ENCODE measurements at places on chromosomes 7 and 10.
A peak's percentile ranks its signal among the peaks of the same experiment; 100 is the strongest.

- no peak for DNase-seq
These were observed 141.6 kb downstream of the TSPAN12 start for GRCh38 chr7:120716307-120716706.

GRCh38 chr7:136353287-136353686 lies 376.1 kb upstream of the MTPN start:
- no peak for DNase-seq

DNA sequence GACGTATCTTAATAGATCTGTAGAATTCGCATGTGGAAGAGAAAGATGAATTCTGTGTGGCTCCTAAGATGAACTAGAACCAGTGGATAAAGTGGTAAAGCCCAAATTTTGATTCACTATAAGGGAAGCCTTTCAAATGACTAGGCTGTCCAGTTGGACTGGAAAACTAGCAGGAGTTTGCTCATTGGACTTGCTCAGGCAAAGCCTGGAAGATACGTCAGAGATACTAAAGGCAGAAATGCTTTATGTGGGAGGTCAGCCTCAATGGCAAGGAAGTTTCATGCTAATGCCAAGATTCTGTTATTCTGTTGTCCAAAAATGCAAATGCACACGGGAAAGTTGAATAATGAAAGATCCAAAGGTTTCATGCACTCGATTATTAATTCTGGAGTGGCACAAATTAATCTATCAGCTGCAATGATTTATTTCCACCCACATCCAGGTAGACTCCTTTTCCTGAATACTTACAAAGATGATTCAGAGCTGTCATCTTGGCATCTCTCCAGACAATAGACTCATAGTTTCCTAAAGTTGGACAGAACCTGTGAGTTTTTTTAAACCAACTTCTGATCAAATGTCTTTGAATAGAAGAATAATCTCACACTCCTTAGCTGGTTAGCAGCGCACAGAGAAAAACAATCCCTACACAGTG lies 20.5 kb upstream of the PPP1R3C start:
- no peak for DNase-seq

DNA sequence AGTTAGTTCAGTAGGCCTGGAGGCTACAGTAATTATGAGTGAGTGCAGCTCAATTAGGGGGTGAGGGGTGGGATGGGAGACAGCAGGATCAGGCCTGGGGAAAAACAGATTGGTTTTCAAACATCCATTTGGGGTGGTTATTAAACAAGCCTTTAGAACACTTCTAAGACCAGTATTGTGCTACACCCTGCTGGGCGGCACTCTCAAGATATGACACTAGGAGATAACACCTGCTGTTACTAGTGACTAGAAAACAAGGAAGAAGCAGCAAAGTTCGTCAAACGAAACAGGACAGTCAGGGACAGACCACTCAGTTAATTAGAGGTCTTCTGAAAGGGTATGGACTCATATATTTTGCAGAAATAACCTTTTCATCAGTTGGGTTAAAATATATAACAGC lies 353.6 kb downstream of the PTEN start:
- DNase-seq, result no peak

GRCh38 chr10:119025336-119025735 lies 4.2 kb upstream of the NANOS1 start:
- DNase-seq, result no peak

GRCh38 chr10:120963594-120964220 lies 112.5 kb downstream of the WDR11 start:
- DNase-seq, result no peak

- no peak for DNase-seq
These were observed 10.1 kb upstream of the ADAP1 start for GRCh38 chr7:964401-965231.

GRCh38 chr10:11602919-11603523 lies 8.4 kb downstream of the USP6NL start:
- DNase-seq, result no peak

- DNase-seq, result no peak
These were observed 91.4 kb upstream of the NEBL start for GRCh38 chr10:20988357-20988983.

GRCh38 chr10:32149252-32149955 lies 93.2 kb upstream of the KIF5B start:
- no peak for DNase-seq

DNA sequence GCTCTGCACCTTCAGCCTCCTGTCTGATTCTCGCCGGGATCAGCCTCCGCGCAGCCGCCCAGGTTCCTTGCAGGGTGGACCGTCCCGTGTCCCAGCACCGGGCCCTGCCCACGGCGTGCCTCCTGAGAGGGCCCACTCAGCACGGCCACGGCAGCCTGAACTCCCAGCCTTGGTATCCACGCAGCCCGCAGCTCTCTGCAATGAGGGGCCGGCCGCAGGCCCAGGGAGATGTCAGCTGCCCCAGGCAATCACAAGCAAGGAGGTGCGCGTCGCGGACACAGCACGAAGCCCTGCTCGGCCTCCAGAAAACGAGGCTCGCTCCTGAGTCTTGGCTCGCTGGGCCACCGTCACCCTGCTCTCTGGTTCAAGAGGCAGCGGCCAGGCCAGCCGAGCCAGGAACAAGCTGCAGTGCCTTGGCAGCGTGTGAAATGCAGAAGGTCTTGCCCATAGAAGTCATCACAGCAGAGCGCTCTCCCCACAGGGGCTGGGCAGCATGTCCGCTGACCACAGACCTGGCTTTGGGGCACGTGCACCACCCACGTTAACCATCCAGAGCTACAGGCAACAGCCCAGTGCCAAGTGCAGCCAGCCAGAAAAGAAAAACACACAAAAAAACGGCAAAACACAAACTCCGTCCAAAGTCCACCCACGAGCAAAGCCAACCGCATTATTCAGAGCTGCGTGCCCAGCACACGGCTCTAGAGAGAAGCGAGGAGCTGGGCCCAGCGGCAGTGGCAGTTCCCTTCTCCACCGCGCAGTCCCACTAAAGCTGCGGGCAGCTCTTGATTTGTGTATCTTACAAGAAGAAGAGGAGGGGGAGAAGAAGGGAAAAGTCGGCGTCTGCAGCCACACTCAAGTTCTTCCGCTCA lies 13.9 kb downstream of the GPER1 start:
- no peak for DNase-seq

DNA sequence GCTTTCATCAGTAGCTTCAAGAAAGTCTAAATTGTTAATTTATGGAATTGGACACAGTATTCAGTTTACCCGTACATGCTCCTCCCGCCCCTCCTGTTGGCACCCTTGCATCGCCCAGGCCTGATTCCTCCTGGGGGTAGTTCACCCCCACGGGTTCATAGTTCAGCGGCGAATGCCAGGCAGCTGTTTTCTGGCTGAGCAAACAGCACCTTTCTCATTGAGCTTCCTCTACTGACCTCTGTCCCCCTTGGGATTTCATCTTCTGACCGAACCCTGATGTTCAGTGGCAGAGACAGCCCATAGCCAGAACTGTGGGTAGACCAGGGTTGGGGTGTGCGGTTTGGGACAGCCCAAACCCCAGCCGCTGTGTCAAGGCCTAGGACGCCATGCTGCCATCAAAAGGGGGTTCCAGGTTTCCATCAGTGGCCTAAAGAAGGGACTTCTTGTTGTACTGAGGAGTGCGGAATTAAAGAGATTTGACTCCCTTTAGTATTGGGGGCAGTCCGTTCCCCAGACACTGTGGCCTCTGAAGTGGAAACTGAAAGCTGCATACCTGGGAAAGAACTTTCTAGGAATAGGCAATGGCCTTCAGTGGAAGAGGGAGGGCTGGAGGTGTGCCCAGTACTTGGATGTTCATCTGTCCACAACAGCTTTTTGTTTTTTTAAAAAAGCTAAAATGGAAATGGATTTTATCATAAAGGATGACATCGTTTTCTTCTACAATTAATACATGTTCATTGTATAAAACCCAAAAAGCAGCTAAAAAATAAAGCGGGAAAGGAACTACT lies 19.0 kb downstream of the MDH2 start:
- DNase-seq, result no peak

- no peak for DNase-seq
These were observed 42.4 kb upstream of the AGBL3 start for GRCh38 chr7:134943785-134944400.

DNA sequence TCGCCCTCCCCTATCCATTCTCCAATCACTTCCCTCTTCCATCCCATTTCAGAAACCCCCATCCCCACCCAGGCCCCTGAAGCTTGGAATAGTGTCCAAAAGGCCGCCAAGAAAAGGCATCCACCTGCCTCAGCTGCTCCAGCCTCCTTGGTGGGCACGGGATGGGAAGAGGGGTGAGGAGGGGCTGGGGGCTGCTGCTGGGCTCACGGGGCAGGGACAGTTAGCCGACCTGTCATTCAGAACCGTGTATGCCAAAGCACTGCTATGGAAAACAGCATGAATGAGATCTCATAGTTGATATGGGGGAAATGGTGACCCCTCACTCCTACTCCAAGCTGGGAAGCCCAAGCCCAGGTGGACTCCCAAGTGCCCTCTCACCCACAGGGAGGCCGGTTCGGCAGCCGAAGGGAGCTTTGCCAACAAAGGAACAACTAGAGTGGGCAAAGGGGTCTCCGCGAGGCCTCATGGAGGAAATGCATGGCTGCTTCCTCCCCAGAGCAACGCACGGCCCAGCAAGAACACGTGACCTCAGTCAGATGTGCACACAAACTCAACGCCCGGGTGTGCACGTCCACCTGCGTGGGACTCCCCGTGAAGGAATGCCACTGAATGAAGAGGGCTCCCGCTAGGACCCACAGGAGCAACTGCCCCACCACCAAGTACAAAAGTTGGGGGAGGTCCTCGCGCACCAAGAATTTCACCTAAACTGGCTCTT lies 52.5 kb downstream of the EBF3 start:
- no peak for DNase-seq

- DNase-seq, result no peak
These were observed 53.1 kb upstream of the NKX6-2 start for GRCh38 chr10:132839061-132839460.

GRCh38 chr10:44703241-44704155 lies 207.6 kb upstream of the TMEM72 start:
- DNase-seq, result no peak

GRCh38 chr7:151518105-151518946 lies 1.4 kb downstream of the RHEB start:
- DNase-seq, result peak; percentile 23

DNA sequence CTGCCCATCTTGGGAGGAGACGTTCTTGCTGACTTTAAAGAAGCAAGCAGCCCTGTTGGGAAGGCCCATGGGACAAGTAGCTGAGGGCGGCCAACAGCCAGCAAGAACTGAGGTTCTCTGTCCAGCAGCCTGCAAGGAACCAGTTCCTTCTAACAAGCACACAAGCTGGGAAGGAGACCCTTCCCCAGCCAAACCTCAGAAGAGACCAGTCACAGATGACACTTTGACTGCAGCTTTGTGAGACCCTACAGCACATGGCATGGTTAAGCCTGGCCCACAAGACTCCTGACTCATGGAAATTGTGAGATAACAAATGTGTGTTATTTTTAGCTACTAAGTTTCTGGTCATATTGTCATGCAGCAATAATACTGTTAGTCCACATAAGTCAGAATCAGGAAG lies 99.9 kb downstream of the PRLHR start:
- DNase-seq, result no peak

- no peak for DNase-seq
These were observed 235.2 kb upstream of the ZWINT start for GRCh38 chr10:56596257-56596656.

- DNase-seq, result no peak
These were observed 2.8 kb upstream of the ABI1 start for GRCh38 chr10:26863351-26864076.

DNA sequence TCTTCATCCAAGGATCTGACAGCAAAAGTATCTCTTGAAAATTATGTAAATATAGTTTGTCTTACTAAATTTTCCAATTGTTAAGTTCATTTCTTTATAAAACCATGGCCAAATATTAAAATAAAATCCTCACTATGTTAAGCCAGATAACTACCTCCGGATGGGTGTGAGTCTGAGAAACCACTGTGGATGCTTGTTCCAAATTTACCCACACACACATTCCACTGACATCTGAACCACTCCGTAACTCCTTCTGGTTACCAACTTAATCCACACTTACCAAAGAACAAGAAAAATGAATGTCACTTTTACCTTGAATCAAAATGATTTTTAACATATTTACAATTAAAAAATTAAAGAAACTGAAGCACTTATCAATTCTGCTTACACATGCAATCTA lies 19.7 kb downstream of the CYTH3 start:
- DNase-seq, result no peak

- DNase-seq, result no peak
These were observed 124.5 kb downstream of the SLC16A9 start for GRCh38 chr10:59585046-59585700.

DNA sequence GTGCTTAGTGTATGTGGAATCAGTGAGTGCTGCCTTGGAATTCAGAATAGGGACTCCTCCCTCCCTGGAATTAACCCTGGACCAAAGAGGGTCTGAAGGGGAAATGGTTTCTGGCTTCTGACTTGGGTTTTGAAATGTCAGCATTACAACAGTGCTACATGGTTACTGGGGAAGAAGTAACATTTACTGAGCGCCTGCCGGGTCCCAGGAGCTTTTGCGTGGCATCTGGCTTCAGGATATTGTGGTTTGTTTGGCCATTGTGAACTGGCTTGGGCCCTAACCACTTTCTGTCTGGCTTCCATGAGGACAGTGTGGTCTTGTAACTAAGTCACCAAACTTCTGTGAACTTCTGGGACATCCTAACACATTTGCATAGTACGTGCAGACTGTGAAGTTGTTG lies 21.3 kb downstream of the TSPAN15 start:
- DNase-seq, result no peak

DNA sequence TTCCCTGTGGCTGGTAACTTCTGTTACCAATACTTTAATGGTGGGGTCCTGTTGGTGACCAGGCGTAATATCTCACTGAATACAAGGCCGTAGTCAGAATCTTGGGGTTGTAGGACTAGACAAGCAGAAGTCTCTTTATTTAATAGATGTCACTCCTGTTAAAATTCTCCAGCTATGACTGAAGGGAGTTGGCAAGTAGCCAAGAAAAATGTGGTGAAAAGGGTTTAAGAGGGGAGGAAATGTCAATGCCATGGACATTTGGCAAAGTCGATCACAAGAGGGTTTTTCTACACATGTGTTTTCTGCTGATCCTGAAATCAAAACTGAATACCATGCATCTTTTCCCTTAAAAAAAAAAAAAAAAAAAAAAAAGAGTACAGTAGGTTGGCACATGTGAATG lies 533.5 kb downstream of the AUTS2 start:
- DNase-seq, result no peak

DNA sequence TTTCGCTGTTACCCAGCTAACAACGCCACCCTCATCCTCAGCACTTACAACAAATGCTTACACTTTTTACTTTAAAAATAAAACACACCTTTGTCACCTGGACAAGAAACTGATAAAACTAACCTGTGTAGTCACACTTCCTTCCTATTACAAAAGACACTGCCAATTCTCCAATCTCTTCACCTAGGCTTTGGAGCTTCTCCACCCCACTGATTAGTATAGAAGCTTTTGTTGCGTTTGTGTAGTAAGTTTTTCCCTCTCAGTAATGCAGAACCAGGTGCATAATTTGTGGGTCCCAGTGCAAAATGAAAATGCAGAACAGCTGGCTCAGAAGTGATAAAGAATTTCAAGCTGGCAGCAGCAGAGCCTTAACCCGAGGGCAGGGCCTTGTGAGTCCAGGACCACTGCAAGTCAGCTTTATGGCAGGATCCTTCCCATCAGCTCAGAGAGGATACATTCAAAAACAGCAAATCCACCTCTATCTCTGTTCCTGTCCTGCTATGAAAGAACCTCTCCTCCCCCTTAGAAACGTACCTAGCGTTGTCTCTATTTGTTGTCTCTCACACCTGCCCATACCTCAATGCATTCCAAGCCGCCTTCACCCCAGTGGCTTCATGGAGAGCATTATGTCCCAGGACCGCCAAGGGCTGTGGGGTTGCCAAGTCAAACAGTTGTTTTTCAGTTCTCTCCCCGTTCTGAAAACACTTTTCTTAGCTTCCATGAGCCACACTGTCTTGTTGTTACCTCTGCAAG lies 40.3 kb upstream of the EGFR start:
- no peak for DNase-seq

GRCh38 chr7:75743455-75743859 lies 4.7 kb upstream of the HIP1 start:
- no peak for DNase-seq
